ENCODE measurements at places on chromosomes 6 and 20.

- no peaks in the 10 kb centered on the region for H3K36me3 ChIP-seq
- H3K4me1 ChIP-seq, result peaks cover 20% of the 10 kb centered on the region
- no peak overlapping the region for H3K27ac ChIP-seq
- no peak overlapping the region for H3K4me3 ChIP-seq
- no peaks in the 10 kb centered on the region for H3K27me3 ChIP-seq
Observed at GRCh38 chr6:90412538-90413369, 116.1 kb upstream of the BACH2 start.

- H3K4me1 ChIP-seq, result peaks cover 19% of the 10 kb centered on the region
- peak; percentile 78 for DNase-seq
- no peaks in the 10 kb centered on the region for H3K36me3 ChIP-seq
- no peak overlapping the region for H3K4me3 ChIP-seq
- H3K27me3 ChIP-seq, result no peaks in the 10 kb centered on the region
Observed at GRCh38 chr6:73710470-73710869, 14.5 kb downstream of the CD109 start.

DNA sequence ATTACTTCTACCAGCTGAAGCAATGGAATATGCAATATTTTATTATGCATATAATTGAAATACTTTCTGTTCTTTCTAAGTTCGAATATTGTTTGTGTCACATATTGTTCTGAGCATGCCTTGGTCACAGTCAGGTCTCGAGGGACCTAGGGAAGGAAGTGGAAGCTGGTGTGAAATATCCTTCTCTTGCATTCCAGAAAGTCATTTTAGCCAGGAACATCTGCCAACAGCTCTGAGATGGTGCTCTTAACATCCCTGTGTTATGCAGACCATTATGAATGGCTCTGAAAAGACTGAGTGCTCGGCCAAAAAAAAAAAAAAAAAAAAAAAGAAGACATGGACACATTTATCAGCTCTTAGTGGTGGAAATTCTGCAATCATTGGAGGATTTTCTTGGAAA is 132.7 kb upstream of the JAG1 start:
- H3K27ac ChIP-seq, result no peak overlapping the region
- H3K4me1 ChIP-seq, result no peaks in the 10 kb centered on the region
- H3K36me3 ChIP-seq, result no peaks in the 10 kb centered on the region

- no peaks in the 10 kb centered on the region for H3K36me3 ChIP-seq
- H3K27me3 ChIP-seq, result no peaks in the 10 kb centered on the region
- no peak overlapping the region for H3K4me3 ChIP-seq
- DNase-seq, result no peak
- H3K4me1 ChIP-seq, result no peaks in the 10 kb centered on the region
Observed at GRCh38 chr6:106739387-106739786, 110.0 kb downstream of the QRSL1 start.

DNA sequence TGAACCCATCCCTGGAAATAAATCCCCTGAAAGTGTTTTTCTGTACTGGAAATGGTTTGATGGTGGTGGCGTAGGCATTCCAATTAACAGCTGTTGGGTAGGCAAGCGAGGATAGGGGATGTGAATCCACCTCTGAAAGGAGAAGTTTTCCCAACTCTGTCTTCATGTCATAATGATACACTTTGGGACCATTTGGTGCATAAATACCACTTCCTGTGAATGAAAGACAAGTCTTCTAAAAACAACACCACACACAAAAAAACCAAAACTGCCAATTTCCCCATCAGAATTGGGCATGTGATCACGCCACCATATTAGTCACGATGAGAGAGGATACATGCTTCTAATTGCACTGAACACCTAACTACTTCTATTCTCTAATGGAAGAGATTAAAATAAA is 6.4 kb downstream of the VNN2 start:
- H3K27ac ChIP-seq, result no peak overlapping the region
- no peak for DNase-seq

GRCh38 chr6:137697267-137697938 is 169.7 kb upstream of the TNFAIP3 start:
- no peaks in the 10 kb centered on the region for H3K27me3 ChIP-seq
- H3K36me3 ChIP-seq, result no peaks in the 10 kb centered on the region
- peak overlapping the region; percentile 59 for H3K27ac ChIP-seq
- no peak overlapping the region for H3K4me3 ChIP-seq
- peak; percentile 80 for DNase-seq
- peaks cover 29% of the 10 kb centered on the region for H3K4me1 ChIP-seq

GRCh38 chr6:101578306-101578705 is 184.8 kb downstream of the GRIK2 start:
- no peaks in the 10 kb centered on the region for H3K36me3 ChIP-seq
- H3K27ac ChIP-seq, result no peak overlapping the region
- no peaks in the 10 kb centered on the region for H3K27me3 ChIP-seq

DNA sequence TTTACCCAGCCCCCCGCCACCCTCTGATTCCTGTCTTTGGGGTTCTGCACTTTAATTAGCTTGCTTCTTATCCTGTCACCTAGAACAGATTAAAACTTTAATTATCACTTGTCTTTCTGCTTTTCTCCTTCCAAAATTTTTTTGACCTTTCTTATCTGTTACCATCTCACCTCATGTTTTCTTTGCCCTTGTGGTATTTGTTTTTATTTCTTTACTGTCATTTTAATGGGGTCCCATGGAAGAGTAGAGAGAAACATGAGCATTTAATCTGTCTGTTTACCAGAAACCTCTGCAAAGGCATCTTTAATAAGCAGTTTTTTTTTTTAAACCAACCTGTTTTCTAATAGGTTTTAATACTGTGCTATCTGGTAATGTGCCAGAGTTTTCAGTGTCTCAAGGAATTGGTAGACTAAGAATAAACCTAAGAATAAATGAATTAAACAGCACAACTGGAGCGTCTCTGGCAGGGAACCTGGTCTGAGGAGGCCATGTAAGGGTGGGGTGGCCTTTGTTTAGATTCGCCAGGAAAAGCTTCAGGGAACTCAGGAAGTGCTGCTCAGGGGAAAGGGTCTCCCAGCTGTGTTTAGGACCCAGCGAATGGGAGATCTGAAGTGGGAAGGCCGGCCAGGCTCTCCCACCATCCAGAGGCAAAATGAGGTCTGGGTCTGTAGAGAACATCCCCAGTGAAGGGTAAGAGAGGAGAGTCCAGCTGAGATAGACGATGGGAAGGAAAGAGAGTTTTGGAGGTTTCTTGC is 69.8 kb downstream of the ARID1B start:
- no peak overlapping the region for H3K4me3 ChIP-seq
- no peak overlapping the region for H3K27ac ChIP-seq
- H3K36me3 ChIP-seq, result no peaks in the 10 kb centered on the region

DNA sequence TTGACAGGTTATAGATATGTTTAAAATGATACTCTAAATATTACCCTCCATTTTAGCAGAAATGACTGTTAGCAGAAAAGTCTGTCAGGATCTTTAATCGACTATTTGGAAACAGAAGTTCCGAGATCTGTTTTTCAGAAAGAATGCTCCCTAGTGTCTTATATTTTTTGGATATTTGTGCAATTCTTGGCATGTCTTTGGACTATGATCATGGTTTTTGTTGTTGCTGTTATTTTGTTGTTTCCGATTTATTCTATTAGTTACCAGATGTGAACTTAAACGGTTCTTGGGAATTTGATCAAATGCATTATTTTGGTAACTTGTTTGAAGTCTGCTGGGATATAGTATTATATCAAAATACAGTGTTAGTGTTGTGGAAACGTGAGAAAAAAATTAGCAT is 106.4 kb upstream of the CEP162 start:
- no peaks in the 10 kb centered on the region for H3K27me3 ChIP-seq
- no peaks in the 10 kb centered on the region for H3K4me1 ChIP-seq

DNA sequence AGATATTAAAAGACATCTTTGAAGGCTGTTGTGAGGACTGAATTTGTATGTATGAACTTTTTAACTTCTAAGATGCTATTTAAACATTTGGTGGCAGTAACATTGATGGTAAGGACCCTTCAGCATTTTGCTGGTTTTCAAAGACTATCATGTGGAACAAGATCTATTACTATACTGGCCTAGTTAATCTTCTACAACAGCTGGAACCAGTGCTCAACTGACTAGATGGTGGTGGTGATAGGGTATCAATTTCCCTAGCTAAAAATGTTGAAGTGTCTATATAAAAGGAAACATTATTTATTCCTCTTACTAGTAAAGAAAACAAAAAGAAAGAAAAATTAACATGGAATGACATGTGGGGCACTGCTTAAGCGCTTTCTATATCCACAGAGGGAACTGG is 195.7 kb downstream of the TASP1 start:
- H3K27ac ChIP-seq, result no peak overlapping the region
- DNase-seq, result no peak
- no peaks in the 10 kb centered on the region for H3K27me3 ChIP-seq
- no peaks in the 10 kb centered on the region for H3K36me3 ChIP-seq

Data from astrocyte (in vitro differentiated cells and primary cell).